ENCODE measurements at places on chromosomes 2 and 18.

DNA sequence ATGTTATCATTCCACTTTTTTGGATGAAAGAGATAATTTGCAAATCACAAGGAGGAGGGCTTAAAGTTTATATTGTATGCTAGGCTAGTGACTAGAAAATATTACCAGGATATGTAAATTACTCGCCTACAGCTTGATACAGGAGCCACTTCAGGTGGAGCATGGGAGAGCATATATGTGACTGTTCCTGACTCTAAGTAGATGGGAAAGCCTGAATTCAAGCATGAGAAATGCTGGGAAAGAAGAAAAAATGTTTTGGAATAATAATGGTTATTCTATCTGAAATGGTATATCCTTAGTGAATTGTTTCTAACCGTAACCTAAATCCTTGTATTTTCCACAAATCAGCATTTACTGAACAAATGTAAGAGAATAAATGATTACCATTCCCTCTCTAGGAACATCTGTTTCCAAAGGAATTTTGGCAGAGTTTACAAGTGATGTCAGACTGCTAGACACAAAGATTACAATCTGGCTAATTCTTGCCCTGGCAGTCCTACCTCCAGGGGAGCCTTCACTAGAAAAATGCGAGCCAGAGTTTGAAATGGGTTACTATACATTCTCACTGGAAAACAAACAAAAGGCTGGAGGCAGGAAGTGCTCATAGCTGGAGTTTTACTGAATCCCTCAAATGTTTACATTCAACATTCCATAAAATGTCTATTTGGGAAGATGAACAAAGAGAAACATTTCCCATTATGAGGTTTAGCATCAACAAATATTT, 129.4 kb upstream of the MAPRE2 start:
- DNase-seq = no peak

DNA sequence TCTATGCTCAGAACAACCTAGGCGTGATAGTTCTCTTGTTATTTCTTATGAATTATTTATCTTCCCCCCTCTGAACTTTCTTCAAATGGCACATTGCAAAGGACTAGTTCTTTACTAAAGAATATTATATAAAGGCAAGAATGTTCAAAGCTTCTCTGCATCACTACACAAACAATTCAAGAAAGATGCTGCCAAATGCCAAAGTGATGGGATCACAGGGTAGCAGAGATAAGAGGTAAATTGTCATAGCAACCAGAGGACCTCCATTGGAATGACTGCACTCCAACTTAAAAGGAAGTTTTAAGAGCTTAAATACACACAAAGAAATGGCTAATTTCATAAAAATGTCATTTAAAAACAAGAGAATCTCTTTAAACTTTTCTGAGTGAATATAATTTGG, 72.8 kb downstream of the AQP4 start:
- DNase-seq = no peak

DNA sequence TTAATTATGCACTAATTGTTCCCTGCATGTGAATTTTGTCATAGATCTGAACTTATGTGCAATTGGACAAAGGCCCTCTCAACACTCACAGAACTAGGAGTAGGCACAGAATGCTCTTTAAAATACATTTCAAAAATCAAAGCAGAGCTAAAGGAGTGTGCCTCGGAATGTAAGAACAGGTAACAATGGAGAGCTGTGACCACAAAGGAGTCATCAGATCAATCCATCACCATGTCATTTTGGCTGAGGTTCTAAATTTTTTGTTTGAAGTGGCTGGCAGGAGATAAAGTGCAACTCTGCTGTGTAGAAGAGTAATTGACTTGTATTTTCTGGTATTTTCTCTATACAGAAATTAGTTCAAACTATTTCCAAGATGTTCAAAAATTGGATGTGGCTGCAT, 155.4 kb downstream of the NRP2 start:
- no peak for DNase-seq

DNA sequence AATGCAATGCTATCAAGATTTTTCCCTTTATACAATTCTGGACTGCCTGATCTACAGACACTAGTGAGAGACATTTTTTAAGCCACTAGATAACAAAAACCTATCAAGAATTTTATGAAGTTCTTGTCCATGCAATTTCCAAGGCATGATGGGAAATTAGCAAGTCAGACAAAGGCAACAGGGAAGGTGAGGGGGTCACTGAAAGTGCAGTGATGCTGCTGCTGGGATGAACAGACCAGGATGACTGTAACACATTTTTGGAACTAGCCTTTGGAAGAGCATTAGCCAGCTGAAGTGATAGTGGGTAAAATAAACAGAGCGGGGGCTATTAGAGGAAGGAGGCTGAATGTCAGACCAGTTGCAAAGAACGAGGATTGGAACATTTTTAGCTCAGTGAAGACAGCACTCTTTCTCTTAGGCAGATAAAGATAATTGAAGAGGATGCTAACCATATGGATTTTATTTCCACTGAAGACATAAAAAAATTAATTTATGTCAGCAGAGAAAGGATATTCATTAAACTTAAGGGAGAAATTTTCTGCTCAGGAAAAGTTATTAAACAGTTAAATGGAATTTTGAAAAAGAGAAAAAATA, 17.9 kb downstream of the NRXN1 start:
- DNase-seq = no peak
